Right kidney (tissue), 9 donors: ENCODE measurements at places on chromosomes 16 and 17.
A peak's percentile ranks its signal among the peaks of the same experiment; 100 is the strongest.

GRCh38 chr17:76569607-76570279 is 15.9 kb downstream of the ST6GALNAC2 start:
- DNase-seq, result no peak

GRCh38 chr16:82034981-82035612 is at the start of gene HSD17B2:
Gene HSD17B2 (plus strand): TSS chr16:82035253. CDS start chr16:82035425, 172 bp downstream.
- DNase-seq, result no peak

GRCh38 chr16:71626018-71626857 is at the start of gene MARVELD3:
Gene MARVELD3 (plus strand): TSS chr16:71626184. CDS start chr16:71626230, 46 bp downstream.
- DNase-seq, result peak; percentile 81

DNA sequence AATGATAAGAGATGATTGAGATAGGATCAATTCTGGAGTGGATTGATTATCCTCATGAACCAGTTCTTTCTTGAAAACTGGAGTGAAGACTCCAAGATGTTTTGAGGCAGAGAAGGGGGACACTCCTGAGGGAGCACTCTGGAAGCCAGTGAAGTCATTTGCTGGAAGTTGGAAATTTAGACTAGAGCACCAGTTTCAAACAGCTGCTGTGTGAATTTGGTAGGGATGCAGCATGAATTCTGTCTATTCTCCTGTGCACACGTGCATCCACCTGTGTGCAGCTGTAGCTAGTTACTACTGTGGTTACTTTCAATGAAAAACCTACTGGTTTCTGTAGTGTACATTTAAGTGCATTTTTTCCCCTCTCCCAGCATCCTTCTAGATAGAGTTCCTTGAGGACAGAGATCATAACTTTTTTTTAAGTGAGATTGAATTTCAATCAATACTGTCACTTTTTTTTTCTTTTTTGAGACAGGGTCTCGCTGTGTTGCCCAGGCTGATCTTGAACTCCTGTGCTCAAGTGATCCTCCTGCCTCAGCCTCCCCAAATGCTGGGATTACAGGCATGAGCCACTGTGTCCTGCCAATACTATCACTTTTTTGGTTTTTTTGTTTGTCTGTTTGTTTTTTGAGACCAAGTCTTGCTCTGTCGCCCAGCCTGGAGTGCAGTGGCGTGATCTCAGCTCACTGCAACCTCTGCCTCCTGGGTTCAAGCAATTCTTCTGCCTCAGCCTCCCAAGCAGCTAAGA is 65.9 kb downstream of the TUBD1 start:
- no peak for DNase-seq

DNA sequence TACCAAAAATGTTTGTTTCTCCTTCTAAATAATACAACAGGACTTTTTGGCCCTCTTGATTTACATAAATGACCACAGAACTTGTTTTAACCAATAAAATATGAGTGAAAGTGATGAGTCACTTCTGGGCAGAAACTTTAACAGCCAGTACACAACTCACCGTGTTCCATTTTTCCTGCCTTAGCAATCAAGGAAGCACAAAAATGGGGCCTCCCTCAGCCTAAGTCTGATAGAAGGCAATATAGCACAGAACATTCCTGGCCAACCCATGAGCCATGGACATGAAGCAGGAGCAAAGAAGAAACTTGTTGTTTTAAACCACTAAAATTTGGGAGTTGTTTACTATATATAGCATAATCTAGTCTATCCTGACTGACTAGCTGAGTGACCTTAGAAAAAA is 61.1 kb upstream of the MTMR4 start:
- DNase-seq, result no peak

DNA sequence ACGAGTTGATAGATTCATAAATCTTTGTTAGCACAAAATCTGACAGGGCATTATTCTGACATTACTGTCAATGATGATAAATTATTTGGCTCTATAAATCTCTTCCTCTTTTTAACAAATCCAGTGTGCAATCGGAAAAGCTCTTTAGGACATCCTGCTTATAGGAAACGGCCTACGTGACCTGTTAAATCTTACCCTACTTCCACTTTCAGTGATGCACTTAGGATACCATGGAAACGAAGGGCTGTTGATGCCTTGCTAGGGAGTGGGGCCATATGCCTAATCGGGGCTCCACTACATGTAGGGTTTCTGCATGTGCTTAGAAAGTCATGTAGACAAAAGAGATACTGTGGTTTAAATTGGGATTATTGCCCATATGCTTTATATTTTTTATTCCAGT is 27.2 kb downstream of the ZNF594 start:
- no peak for DNase-seq

DNA sequence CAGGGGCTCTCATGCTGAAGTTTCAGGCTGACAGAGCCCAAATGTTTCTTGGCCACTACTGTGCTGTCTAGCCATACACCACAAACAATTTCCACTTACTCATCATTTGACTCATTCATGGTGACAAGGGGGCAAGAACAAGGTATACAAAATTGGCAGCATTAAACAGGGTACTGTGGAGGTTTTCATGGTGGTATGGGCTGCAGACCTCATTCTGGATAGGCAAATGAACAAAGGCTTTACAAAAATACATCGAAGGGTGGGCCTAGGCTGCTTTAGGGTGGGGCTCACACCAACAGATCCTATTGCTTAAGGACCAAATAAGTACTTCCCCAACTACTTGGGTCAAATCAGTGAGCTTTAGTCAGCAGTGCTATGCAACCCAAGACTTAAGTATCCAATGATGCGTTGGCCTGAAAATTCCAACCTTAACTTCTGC is 53.0 kb downstream of the N4BP1 start:
- no peak for DNase-seq

- no peak for DNase-seq
Measured at GRCh38 chr16:78483124-78483992, 383.9 kb downstream of the WWOX start.

GRCh38 chr16:48617711-48618148 is 7.8 kb upstream of the N4BP1 start:
- no peak for DNase-seq
